ENCODE measurements at places on chromosomes 6 and 20. TPM values are rescaled to one million over a fixed set of nuclear protein-coding genes. Genes with fewer than 3 reads are reported as not detected.

BANF2 gene
- not detected for total RNA-seq

WASF1 gene
- total RNA-seq, result 9.7 TPM

OR2J3 gene
- total RNA-seq, result not detected

SMLR1 gene
- 0.16 TPM for total RNA-seq

MOXD1 gene
- total RNA-seq, result 35.9 TPM

DNA sequence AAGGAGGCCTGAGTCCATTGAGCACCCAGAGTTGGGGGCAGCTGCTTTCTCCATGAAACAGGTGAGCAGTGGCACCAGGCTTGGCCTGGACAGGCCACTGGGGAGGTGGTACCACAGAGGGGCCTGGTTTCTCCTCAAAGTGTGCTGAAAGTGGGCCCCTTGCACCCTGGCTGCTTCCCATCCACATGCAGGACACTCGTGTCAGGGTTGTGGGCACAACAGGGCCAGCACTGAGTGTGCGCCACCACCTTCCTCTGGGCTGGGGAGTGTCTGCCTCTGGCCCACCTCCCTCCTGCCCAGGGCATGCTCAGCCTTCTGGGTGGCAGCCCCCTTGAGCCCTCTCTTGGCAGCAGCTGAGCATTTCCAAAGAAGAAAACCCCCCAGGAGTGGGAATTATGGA, 5.2 kb upstream of the SLC22A1 start:
- H3K36me3 ChIP-seq, result peaks cover 5% of the 10 kb centered on the region
- no peaks in the 10 kb centered on the region for H3K4me1 ChIP-seq
- no peak for DNase-seq
- no peak overlapping the region for H3K27ac ChIP-seq

DNA sequence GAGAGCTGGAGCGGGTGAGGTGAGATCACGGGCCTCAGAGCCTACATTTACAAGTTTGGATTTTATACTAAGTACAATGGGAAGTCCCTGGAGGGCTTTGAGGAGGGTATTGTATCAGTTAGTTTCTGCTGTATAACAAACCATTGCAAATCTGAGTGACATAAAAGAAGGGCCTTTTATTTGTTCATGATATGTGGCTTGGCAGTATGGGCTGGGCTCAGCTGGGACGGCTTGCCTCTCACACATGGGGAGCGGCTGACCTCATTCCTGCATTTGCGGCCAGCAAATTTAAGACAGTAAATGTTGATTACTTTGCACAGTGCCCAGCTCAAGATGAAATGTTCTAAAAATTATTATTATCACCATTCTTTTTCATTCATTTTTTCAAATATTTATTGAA, 21.7 kb downstream of the GDAP1L1 start:
- H3K27ac ChIP-seq, result no peak overlapping the region
- no peaks in the 10 kb centered on the region for H3K27me3 ChIP-seq
- no peaks in the 10 kb centered on the region for H3K36me3 ChIP-seq
- no peak for DNase-seq
- H3K4me1 ChIP-seq, result no peaks in the 10 kb centered on the region
- H3K4me3 ChIP-seq, result no peak overlapping the region

GRCh38 chr6:15081447-15081846, 164.4 kb upstream of the JARID2 start:
- H3K4me1 ChIP-seq, result no peaks in the 10 kb centered on the region
- no peak overlapping the region for H3K27ac ChIP-seq
- DNase-seq, result no peak
- no peaks in the 10 kb centered on the region for H3K36me3 ChIP-seq
- no peaks in the 10 kb centered on the region for H3K27me3 ChIP-seq
- H3K4me3 ChIP-seq, result no peak overlapping the region

- peak; percentile 8 for DNase-seq
- H3K36me3 ChIP-seq, result no peaks in the 10 kb centered on the region
- no peak overlapping the region for H3K27ac ChIP-seq
- no peak overlapping the region for H3K4me3 ChIP-seq
Observed at GRCh38 chr20:58711266-58712051, 18.9 kb downstream of the NPEPL1 start.

DNA sequence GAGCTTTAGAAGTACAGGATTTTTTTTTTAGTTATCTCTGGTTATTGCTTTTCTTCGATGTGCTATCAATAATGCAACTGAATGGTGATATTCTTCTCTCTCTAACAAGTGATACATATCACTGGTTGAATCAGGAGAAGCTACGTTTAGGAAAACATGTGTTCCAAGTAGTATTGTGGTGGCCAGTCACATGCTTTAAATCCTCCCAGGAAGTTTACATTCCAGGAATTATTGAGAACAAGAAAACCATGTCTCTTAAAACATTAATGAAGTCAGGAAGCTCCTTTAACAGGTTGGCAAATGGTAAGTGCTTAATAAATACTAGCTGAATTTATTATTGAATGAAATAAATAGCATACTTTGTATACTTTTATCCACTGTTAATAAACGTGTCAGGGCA, 371.1 kb downstream of the BCKDHB start:
- no peak overlapping the region for H3K4me3 ChIP-seq
- no peaks in the 10 kb centered on the region for H3K27me3 ChIP-seq
- no peaks in the 10 kb centered on the region for H3K36me3 ChIP-seq
- H3K27ac ChIP-seq, result no peak overlapping the region
- peak; percentile 9 for DNase-seq

DNA sequence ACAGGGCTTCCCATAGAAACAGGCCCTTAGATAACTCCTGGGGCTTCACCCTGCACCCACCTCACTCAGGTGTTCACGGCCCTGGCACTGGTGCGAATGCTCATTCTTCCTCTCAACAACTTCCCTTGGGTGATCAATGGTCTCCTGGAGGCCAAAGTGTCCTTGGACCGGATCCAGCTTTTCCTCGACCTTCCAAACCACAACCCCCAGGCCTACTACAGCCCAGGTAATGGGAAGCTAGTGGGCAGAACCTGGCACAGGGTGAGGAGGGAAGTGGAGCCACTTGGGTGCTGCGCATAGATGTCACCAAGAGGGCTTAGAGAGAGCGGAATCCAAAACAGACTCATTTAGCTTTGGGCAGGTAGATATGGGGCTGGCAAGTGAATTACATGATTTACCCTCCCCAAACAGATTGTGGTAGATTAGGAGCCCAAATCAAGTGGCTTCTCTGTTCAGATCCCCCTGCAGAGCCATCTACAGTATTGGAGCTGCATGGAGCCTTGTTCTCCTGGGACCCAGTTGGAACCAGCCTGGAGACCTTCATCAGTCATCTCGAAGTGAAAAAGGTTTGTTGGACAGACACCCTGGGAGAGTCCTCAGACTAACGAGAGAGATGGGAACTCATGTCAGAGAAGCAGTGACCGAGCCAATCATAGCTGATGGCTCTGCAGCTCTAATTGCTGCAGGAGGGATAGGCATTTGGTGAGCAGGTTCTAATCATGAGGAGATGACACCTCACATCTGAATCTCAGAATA, 8.5 kb downstream of the ABCC10 start:
- H3K4me1 ChIP-seq, result no peaks in the 10 kb centered on the region
- H3K27me3 ChIP-seq, result no peaks in the 10 kb centered on the region
- no peak overlapping the region for H3K27ac ChIP-seq
- H3K36me3 ChIP-seq, result peaks cover 5% of the 10 kb centered on the region
- no peak for DNase-seq

- H3K36me3 ChIP-seq, result peaks cover 8% of the 10 kb centered on the region
- no peaks in the 10 kb centered on the region for H3K27me3 ChIP-seq
Observed at GRCh38 chr6:136371959-136372358, 82.3 kb upstream of the BCLAF1 start.

GRCh38 chr20:18858816-18859215, 45.2 kb downstream of the SCP2D1 start:
- no peak for DNase-seq
- H3K36me3 ChIP-seq, result no peaks in the 10 kb centered on the region
- H3K27me3 ChIP-seq, result no peaks in the 10 kb centered on the region
- no peak overlapping the region for H3K4me3 ChIP-seq
- H3K27ac ChIP-seq, result no peak overlapping the region
- no peaks in the 10 kb centered on the region for H3K4me1 ChIP-seq

DNA sequence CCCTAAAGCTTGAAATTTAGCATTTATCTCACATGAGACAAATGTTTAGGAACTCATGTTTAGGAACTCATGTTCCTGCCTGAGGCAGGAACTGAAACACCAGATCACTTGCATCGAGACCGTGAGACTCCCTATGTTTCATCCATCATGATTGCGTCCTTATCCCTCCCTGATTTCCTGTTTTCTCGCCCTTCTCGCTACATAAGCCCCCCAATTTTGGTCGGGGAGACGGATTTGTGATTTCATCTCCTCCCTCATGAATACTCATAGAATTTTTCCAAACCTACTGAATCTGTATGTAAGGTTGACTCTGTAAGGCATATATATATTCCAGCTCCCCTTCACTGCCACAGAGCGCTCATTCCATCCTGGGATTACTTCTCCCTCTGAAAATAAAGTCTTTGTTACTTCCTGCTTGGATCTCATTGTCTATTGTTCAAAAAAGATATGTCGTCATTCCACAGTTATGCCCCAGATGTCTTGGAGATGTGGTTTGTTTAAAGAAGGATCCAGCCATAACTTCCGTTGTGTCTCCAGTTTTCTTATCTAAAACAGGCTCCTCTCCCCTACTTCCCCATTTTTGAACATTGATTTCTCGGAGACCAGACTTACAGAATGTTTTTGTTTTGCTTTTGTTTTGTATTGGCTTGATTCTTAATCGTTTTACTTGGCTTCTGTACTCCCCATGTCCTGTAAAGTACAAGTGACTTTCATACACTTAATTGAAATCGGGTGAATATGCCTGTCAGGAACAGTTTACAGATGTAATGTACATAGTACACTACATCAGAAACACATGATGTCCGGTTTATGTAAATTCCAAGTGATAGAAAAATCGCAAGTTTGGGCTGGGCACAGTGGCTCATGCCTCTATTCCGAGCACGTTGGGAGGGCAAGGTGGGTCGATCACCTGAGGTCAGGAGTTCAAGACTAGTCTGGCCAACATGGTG, 118.7 kb downstream of the HFE start:
- DNase-seq, result peak; percentile 83
- H3K36me3 ChIP-seq, result no peaks in the 10 kb centered on the region
- H3K27me3 ChIP-seq, result no peaks in the 10 kb centered on the region
- peak overlapping the region; percentile 94 for H3K27ac ChIP-seq
- peaks cover 6% of the 10 kb centered on the region for H3K4me1 ChIP-seq

- H3K27ac ChIP-seq, result no peak overlapping the region
- no peak for DNase-seq
- no peaks in the 10 kb centered on the region for H3K4me1 ChIP-seq
- no peak overlapping the region for H3K4me3 ChIP-seq
- no peaks in the 10 kb centered on the region for H3K27me3 ChIP-seq
- H3K36me3 ChIP-seq, result no peaks in the 10 kb centered on the region
Observed at GRCh38 chr6:84508334-84508733, 256.1 kb downstream of the TBX18 start.

GRCh38 chr6:20338156-20338555, 63.5 kb upstream of the E2F3 start:
- DNase-seq, result no peak
- no peak overlapping the region for H3K4me3 ChIP-seq
- H3K27ac ChIP-seq, result no peak overlapping the region
- H3K36me3 ChIP-seq, result no peaks in the 10 kb centered on the region
- H3K4me1 ChIP-seq, result no peaks in the 10 kb centered on the region

DNA sequence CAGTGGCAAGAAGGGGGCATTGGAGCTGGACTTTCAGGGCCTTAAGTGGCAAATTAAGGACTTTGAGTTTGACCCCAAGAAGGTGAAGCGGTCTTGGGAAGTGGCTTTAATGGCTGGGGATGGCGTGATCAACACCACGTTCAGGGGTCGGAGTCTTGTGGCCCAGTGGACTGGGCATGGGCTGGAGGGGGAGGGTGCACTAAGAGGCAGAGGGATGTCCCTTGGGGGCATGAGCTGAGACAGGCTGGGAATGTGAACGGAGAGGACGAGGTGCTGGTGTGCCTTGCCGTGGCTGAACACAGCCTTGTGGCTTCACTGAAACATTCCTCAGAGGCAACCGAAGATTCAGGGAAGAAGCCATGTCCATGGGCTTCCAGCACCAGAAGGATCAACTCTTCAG, 227.0 kb downstream of the SYNDIG1 start:
- H3K27ac ChIP-seq, result no peak overlapping the region
- H3K4me1 ChIP-seq, result no peaks in the 10 kb centered on the region
- no peaks in the 10 kb centered on the region for H3K27me3 ChIP-seq
- H3K36me3 ChIP-seq, result no peaks in the 10 kb centered on the region
- H3K4me3 ChIP-seq, result no peak overlapping the region
